A549 (cell line): ENCODE measurements at places on chromosomes 4 and X.

- no peak for DNase-seq
Observed at GRCh38 chr4:60992037-60992436, 208.1 kb upstream of the ADGRL3 start.

DNA sequence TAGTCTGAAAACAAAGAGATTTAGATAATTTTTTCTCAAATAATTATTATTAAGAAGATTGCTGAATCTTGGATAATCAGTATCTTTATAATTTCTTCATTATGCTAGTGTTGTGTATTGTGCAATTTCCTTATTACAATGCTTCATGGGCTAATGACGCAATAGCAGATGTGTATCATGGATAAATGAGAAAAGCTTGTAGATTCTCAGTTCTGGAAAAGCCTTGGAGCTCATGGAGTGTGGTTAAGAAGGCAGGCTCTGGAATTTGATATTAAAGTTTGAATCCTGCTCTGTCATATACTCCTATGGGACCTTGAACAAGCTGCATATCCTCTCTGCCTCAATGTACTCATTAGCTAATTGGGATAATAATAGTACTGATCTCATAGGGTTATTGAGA, 18.9 kb upstream of the CXCL8 start:
- no peak for DNase-seq

DNA sequence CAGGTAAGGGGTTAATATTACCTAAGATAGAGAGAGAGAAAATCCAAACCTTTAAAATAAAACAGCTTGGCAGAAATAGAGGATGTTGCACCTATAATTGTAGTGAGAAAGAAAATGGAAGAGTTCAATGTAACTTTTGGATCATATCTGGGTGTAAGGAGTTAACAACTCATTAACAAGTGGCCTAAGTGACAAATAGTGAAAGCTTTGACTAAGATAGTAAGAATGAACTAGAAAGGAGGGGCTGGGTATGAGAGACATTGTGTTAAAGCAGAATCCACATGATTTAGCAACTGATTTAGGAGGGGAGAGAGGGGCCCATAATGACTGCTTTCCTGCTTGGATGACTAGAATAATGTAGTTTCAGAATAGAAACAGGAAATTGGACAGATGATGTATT, 761.0 kb downstream of the IL1RAPL1 start:
- no peak for DNase-seq

- no peak for DNase-seq
Observed at GRCh38 chrX:56813318-56813837, 84.3 kb downstream of the NBDY start.

DNA sequence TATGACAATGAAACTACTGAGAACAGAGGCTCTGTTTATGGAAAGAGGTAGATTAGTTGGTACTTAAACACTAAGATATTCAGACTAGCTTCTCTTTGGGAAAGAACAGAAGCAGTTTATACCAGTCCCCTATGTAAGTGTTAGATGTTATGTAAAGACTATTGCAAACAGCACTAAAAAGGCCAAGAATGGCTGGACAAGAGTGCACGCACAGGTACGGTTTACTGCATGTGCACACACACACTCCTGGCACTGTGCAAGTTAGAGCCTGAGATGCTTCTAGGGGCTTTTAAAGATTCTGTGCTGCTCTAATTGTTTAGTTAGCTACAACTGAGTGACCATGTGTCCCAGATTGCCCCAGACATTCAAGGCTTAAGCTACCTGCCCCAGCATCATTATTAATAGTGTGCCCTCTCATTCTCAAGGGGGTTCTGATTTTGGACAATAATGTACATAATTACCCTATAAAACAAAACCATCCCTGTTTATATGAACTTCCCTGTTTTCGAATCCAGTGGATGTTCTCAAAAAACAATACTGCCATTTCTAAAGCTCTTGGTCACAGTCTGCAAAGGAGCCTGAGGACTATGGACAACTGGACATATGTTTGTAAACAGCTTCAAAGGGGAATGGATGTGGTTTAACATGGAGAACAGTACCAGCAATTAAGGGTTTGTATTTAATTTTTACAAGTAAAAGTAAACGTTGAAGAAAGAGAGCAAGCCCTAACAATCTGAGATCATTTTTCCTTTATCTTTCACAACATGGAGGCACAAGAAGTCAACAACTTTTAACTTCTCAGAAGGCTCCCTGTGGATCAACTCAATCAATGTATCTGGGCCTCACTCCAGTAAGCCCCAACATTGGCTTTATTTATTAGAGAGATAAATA, 2.0 kb downstream of the SETD7 start:
- DNase-seq: no peak

GRCh38 chrX:47863187-47863586, 26.5 kb downstream of the ZNF81 start:
- no peak for DNase-seq
